CD4-positive, alpha-beta T cell treated with Interleukin-1 beta for 1 hour (primary cell): ENCODE measurements at places on chromosomes 2 and 18.

DNA sequence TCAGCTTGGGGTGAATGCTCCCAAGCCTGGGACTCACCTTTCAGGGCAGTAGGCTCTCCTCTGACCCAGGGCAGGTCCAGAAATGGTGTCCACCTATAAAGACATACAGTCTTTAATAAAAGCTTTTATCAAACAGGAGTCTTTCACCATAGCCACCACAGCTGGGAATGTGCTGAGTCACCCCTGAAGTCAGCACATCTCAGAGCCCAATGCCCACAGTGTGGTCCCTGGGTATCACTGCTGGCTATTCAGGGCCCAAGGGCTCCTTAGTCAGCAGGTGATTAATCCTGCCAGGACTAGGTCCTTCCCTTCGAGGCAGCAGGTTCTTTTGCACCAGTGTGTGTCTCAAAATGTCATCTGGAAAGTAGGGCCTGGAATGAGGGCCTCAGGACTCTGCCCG is 181.9 kb downstream of the MEMO1 start:
- no peak for DNase-seq

DNA sequence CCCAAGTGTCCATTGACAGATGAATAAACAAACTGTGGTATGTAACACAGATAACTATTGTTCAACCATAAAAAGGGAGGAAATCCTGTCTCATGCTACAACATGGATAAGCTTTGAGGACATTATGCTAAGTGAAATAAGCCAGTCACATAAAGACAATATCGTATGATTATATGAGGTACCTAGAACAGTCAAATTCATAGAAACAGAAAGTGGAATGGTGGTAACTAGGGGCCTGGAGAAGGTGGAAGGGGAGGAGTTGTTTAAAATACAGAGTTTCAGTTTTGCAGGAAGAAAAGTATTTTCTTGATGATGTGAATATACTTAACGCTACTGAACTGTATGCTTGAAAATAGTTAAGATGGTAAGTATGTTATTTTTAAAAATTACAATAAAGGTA is 304.6 kb upstream of the CXCR4 start:
- DNase-seq = no peak

DNA sequence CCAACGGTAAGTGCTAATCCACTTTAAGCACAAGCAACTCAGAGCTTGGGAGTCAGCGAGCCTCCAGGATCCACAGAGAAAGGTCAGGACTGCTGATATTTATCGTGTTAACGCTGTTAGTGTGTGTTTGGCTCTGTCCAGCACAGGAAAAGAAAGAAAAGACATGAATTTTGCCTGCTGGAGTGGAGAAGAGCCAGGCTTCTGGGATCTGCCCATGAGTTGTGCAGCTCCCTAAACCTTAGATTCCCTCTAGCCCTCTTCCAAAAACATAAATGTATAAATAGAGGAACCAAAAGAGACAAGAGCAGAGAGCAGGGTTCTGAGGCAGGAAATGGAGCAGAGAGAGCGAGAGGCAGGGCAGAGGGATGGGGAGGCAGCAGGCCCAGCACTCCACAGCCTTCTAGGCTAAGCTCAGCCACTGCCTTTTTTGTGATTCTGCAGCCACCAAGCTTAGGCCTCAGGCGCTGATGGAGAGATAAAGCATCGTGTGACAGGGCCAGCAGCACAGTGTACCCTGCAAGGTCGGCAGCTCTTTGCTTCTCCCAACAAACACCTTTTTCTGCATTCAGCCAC is 14.5 kb upstream of the MAT2A start:
- no peak for DNase-seq

DNA sequence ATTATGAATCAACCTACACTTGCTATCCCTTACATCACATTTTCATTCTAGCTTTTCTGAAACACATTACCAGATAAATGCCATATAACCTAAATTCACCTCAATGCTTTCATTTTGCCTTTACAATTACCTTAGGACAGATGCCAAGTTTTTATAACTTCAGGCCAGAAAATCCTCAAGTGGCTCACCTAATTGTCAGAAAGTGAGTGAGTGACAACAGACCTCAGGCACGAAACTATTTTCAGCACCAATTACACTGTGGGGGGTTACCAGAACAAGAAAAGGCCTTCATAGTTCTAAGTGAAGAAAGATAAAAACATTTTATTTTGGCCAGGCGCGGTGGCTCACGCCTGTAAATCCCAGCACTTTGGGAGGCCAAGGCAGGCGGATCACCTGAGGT is 52.3 kb upstream of the ST8SIA5 start:
- DNase-seq = no peak

DNA sequence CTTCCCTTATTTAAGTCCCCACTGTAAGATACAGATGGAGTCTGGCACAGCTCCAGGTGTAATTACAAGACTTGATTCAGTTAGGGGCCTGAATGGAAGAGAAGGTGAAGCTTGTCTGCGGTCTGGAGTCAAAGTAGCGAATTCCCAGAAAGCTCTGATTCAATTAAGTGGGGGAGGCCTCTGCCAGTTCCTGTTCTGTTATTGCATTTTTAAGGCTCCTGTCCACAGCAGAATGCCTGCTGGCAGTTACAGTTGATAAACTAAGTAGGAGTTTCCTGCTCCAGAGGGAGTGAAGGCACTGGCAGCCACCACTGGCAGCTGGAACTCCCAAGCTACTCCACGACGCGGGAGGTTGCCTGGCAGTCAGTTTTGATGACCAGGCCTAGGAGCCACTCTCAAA is 181.1 kb downstream of the SOCS6 start:
- no peak for DNase-seq

GRCh38 chr2:68519236-68519635 is 51.9 kb downstream of the APLF start:
- DNase-seq = no peak

- no peak for DNase-seq
Observed at GRCh38 chr2:103176294-103176915, 414.6 kb downstream of the TMEM182 start.

- DNase-seq = no peak
Observed at GRCh38 chr2:120596990-120597594, 138.6 kb upstream of the GLI2 start.

- DNase-seq = peak; percentile 6
Observed at GRCh38 chr2:207283356-207283755, 117.6 kb upstream of the KLF7 start.

- DNase-seq = no peak
Observed at GRCh38 chr18:25669741-25670140, 317.8 kb upstream of the ZNF521 start.

DNA sequence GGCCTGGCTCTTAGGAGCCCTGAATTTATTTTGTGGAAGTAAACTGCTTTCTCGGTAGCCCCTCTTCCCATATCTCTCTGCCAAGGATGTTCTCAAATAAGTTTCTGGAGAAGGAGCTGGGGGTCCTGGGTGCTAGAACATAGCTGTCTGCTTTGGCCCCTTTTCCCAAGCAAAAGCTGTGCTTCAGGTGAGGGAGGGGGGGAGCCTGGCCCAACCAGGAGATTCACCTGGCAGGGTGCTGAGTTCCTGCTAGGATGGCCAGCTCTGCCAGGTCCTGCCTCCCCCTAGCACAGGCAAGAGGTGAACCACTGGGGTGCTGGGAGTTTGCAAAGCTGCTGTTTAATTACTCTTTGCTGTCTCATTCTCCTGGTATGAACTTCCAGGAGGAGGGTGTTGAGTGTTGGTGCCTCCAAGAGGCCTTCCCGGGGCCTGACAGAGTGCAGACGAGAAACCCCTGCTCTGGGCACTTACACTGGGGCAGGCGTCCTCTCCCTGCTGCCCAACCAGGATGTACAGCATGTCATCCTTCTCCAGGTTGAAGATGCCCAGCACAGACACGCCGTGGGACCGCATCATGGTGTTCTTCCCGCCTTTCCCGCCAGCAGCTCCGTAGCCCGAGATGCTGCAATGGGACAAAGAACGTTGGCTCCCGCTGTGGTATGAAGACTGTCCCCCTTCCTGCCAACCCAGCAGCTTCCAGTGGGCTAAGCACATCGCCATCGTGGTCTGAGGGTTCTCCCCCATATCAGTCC is 124.2 kb downstream of the CLIP4 start:
- DNase-seq = no peak

- DNase-seq = no peak
Observed at GRCh38 chr2:37854676-37855282, 70.3 kb upstream of the RMDN2 start.

- no peak for DNase-seq
Observed at GRCh38 chr18:22840606-22841144, 92.5 kb upstream of the RBBP8 start.
